ENCODE measurements at places on chromosomes 5 and 9.
A peak's percentile ranks its signal among the peaks of the same experiment; 100 is the strongest.

GRCh38 chr5:25944786-25945185, 1093.6 kb downstream of the CDH9 start:
- DNase-seq: no peak

DNA sequence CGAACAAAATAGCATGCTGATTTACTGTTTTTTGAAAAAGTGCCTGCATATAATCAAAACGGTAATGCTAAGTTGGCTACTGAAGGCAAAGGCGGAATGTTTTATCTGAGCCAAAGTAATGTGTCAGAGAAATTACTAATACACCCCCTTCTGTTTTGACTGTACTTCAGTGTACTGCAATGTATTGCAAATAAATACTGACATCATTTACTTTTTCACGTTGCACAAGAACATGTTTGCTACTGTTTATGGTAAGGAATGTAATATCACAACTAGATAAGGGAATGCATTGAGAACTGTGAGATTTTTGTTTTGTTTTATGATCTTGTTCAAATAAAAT, 813 bp upstream of the AGTPBP1 start:
- DNase-seq: no peak

- DNase-seq: no peak
Measured at GRCh38 chr9:110334871-110335270, 2.8 kb downstream of the TXNDC8 start.

- DNase-seq: no peak
Measured at GRCh38 chr9:127195976-127196825, 68.4 kb upstream of the GARNL3 start.

DNA sequence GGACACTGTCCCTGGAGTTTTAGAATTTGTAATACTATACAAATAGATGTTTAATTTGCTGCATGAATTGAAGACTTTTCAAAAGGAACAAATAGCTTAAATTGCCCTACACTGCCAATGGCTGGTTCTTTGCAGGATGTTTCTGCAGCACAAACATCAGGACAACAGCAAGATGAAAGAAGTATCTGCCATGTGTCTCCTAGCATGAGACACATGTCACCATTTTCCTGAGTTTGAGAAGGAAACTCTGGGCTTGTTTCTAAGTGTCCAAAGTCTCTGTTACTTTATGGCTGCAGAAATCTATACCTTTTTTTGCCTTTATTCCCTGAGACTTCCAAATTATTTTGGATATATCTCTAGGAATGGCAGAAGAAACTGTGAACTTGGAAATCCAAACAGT, 623 bp upstream of the OR13F1 start:
- DNase-seq: no peak

DNA sequence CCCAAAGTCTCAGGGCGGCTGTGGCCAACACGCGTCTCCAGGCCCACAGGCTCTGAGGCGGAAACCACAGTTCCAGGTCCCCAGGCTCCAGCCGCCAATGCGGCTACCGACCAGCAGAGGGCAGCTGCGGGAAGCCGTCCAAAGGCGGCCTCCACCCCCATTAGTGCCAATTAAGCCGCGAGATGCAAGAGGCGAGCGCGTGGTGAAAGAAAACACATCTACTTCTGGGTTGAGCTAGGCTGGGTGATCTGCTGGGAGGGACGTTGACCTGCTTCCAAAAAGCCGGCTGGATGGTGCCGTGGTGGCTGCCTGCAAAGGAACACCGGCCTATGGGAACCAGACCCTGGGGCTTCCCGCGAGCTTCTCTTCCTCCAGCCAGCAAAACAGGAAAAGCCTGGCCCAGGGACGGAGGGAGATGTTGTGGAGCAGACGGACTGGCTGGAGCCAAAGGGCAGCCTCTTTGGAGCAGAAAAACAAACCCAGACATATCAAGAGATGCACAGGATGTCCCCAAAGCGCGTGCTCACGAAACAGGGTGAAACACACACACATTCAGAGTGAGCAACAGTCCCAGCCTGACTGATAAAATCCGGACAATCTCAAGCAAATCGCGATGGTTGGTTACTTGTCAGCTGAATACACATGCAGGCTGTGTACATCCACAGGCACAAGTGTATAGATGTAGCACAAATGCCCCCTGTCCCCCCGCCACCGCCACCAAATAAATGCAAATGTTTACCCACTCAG, 187.1 kb upstream of the BRINP1 start:
- peak; percentile 61 for DNase-seq

DNA sequence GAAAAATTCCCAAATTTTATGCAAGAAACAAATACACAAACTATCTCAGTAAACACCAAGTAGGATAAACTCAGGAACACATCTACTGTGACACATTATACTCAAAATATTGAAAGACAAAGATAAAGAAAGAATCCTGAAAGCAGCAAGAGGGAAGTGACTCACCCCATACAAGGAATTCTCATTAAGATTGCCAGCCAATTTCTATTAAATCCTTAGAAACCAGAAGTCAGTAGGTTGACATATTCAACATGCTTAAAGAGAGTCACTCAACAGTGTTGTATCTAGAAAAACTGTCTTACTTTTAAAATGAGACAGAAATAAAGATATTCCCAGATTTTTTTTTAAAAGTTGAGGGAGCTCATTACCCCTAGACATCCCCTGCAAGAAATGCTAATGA, 15.5 kb downstream of the SPATA31E1 start:
- no peak for DNase-seq

DNA sequence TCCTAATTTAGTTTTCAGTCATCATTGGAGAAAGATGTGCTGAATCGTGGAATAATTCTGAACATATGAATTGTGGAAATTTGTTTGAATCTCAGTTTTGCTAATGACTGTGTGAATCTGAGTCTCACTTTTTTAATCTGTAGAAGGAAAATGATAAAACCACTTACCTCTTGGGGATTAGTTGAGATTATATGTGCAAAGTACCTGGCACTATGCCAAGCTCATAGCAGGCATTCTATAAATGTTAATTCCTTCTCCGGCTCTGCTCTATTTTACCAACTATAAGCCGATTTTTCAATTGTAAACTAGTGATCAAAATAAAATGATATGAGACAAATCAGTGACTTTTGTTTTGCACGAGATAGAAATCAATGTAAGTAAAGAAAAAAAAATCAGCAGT, 290.8 kb downstream of the TRPM3 start:
- no peak for DNase-seq

DNA sequence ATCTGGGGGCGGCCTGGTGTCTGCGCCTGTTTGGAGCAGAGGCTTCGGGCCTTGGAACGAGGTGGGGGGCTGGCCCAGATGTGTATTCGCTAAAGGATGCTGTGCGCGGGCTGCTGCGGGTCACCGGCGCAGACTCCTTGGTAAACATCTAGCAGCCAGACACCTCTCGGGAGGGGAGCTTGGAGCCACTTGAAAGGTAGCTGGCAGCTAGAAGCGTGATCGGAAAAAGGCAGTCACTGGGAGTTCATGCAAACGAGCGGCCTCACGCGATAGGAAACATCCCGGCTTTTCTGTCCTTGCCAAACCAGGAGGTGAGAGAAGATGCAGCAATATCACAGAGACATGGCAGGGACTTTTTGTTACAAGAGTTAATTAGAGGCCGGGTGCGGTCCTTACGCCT, 8.1 kb downstream of the LAMC3 start:
- no peak for DNase-seq

- no peak for DNase-seq
Measured at GRCh38 chr9:110180511-110181434, 27.2 kb downstream of the C9orf152 start.
